Jurkat, Clone E6-1 (cell line): ENCODE measurements at places on chromosomes 5 and 9.

- DNase-seq, result no peak
Observed at GRCh38 chr5:148469501-148469935, 85.8 kb downstream of the FBXO38 start.

GRCh38 chr9:27468462-27469110, 55.5 kb upstream of the IFNK start:
- no peak for DNase-seq

GRCh38 chr9:115495052-115495635, 377.2 kb upstream of the TNC start:
- DNase-seq, result no peak

GRCh38 chr9:4170231-4170630, 129.6 kb downstream of the GLIS3 start:
- DNase-seq, result no peak

DNA sequence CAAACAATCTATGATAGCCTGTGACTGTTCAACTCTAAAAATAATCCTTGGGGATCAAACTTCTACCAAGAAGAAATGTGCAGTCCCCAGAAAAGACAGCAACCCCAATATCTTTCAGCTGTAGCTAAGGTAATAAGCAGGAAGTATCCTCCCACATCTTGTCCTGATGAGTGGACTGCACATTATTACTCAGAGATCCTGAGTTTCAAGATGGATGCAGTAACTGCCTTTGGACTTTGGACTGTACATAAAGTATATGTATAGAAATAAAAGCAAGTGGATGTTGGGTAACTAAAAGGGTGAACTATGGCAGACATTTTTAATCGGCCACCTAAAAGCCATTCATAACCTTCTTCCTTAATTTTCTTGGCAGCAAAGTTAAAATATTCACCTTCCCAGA, 45.1 kb downstream of the SMIM23 start:
- DNase-seq, result no peak

GRCh38 chr9:127683723-127684122, 23.1 kb upstream of the CFAP157 start:
- DNase-seq, result no peak

DNA sequence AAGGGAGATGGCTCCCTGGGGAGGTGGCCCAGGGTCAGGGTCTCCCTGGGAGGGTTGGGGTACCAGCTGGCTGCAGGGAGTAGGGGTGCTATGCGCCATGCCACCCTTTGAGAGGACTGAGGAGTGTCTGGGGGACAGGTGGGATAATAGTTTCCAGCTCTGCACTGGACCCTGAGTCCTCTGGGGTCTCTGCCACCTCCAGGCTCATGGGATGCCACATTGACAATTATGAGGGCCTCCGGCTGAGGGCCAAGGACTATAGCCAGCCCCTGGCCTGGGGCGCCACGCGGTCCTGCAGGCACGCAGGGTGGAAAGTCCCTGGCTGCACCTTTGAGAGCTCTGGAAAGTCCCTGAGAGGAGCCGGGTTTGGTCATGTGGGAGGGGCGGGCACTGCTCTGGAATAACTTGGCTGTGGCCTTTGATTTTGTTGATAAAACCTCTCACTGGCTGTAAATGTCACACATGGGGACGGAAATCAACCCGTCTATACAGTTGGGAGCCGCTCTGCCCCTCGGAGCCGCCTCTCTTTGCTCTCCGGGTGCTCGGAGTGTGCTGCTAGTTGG, 16.0 kb downstream of the TRAF2 start:
- no peak for DNase-seq
